ENCODE measurements at places on chromosomes 6 and 20.

GRCh38 chr6:114216789-114217467 lies 125.9 kb downstream of the HS3ST5 start:
- no peak for DNase-seq

- DNase-seq: peak; percentile 55
Measured at GRCh38 chr6:134123666-134124208, 71.3 kb upstream of the SLC2A12 start.

- no peak for DNase-seq
Measured at GRCh38 chr20:53296025-53296424, 297.6 kb downstream of the ZNF217 start.

DNA sequence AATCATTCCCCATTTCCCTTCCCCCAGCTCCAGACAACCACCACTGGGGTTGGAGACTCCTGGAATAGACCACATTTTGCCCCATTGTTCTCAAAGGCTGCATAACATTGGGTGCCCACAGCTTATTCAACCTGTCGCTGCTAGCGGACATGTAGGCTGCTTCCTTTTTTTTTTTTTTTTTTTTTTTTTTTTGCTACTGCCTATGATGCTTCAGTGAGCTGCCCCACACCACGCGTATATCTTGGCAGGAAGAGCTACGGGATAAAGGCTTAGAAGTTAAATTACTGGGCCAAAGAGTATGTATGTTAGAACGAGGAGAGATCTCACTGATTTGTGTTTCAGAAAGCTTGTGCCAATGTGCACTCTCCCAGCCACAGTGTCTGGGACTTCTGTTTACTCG lies 7.0 kb downstream of the LBP start:
- no peak for DNase-seq

- DNase-seq: no peak
Measured at GRCh38 chr20:14344746-14345145, 7.3 kb upstream of the FLRT3 start.

DNA sequence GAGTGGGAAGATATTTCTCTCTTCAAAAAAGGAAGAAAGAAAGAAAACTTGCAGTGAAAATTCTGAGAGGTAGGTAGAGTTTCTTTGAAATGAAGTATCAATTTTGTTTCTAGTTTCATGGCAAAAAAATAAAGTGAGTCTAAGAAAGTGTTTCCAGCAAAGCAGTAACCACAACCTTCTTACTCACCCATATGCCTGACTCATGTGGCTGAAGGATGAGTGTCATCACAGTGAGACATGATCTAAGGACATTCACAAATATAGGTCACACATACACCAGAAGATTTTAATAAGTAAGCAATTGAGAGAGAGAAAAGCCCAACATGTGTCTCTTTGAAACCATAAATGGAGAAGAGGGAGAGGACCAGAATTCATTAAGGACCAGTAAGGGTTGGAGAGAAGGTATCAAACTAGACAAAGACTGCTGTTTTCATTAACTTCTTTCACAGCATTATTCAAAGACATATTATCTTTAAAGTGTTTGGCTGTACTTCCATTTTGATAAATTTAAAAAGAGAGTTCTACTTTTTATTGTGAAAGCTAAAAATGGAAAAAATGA lies 169.5 kb downstream of the FRK start:
- peak; percentile 26 for DNase-seq

GRCh38 chr20:38889792-38890496 lies 36.3 kb upstream of the FAM83D start:
- DNase-seq: no peak

DNA sequence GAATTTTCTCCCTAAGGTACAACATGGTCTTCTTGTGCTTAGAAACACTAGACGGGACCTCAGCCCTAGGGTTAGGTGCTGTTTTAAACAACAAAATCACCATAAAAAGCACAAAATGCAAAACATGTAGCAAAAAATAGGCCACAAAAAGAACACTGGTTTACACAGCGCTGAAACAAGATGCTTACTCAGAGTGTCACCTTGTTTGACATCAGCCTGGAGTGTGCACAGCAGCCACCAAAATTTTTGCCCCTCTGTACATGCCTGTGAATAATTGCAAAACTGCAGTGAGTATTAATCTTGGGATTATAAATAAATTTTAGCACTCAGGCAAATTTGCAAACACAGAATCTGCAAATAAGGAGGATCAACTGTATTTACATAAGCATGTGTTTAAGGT lies 110.1 kb downstream of the PLG start:
- DNase-seq: no peak

- no peak for DNase-seq
Measured at GRCh38 chr6:5941188-5941587, 65.5 kb downstream of the NRN1 start.

DNA sequence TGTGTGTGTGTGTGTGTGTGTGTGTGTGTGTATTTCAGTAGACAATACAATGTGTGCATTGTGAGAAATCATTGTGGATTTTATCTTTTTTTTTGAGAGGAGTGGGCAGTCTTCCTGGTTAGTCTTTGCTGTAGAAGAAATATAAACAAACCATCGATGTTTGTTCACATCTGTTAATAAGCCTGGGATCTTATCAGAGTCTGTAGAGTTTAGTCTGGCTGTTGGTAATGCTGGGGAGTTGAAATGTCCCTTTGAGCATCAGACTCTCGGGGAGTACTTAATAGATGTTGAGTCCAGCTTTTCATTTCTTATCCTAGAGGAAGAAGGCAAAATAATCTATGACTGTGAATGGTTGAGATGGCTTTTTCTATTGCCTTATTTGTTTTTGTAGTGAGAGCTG lies 96.6 kb upstream of the SUPT3H start:
- DNase-seq: no peak

GRCh38 chr6:84973606-84974005 lies 209.2 kb upstream of the TBX18 start:
- DNase-seq: no peak

DNA sequence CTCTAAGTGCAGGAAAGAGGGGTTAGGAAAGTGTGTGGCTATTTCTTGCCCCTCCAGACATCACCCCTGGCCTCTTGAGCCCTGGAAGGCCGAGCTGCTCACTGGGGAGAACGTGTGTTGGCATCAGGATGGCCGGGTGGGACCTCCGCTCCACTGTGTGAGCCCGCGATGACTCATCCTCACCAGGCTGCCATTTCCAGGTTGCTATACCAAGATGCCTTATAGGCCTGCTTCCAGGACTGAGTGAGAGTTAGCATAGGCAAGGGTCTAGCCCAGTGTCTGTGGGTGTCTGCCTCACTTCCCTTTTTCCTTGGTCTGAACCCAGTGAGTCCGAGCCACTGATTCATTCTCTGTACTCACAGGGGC lies 105.0 kb downstream of the MRPL14 start:
- DNase-seq: no peak

DNA sequence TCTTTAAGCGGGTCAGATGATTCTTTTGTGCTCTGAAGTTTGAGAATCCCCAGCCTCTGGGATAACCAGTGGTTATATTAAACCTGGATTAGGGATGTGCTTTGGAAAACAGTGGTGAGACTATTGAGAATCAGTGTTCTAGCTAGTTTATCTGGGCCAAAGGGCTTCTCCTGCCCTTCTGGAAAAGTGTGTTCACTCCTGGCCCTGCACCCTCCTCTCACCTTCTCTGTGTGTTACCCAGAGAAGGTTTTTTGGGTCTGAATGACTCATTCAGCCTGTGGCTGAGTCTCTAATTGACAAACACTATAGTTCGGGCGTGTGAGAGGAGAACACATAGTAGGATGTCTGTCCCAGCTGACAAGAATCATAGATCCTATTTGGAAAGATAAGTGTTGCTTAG lies 66.7 kb downstream of the LRRC1 start:
- no peak for DNase-seq

- DNase-seq: no peak
Measured at GRCh38 chr6:42393339-42393738, 58.4 kb downstream of the TRERF1 start.

DNA sequence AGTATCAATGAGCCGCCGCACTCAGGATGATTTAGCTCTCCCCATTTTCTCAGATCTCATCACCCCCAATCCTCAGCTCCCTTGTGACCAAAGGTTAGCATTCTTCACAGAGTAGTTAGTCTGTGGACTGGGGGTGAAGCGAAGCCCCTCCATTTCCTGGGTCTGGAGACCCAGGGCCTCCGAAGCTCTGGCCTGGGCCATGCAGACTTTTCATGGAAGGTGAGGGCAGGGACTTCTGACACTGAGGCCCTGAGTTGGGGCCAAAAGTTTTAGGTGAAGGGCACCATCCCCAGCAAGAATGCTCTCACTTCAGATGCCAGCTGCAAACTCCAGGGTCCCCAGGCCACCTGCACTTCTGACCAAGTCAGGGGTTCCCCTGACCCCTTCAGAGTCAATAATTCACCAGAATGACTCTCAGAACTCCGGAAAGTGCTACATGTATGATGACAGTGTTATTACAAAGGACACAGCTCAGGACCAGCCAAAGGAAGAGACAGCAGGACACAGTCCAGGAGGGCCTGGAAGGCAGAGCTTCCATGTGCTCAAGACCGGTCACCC lies 65.7 kb upstream of the DUSP22 start:
- no peak for DNase-seq

DNA sequence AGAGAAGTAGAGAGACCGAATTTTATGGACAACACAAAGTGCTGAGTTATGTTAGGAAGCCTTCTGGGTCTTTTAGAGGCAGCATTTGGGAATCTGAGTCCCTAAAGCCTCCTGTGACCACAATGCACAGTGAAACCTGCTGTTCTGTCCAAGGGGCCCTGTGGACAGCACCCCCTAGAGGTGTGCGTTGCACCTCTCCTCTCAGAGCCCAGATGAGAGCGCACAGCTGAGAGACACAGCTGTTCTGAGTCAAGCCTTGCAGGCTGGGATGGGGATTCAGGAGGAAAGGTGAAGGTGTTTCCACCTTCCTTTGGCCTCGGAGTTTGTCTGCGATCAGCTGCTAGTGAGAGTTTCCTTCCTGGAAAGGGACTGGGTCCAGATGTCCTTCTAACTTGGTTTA lies 13.0 kb downstream of the PCK1 start:
- no peak for DNase-seq

- no peak for DNase-seq
Measured at GRCh38 chr6:3213334-3213695, 14.1 kb downstream of the TUBB2B start.

- DNase-seq: no peak
Measured at GRCh38 chr20:17833036-17833674, 133.4 kb downstream of the BANF2 start.

DNA sequence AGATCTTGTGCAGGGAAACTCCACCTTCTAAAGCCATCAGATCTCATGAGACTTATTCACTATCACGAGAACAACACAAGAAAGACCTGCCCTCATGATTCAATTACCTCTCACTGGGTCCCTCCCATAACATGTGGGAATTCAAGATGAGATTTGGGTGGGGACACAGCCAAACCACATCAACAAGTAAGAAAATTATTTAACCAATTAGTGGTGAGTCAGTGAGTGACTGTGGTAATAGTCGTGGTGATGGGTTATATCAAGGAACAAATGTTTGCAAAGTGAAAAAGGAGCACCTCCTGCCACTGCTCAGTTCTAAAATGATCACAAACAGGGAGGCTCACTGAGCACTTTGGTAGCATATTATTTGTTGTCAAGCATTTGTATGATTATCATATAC lies 20.6 kb downstream of the EPM2A start:
- DNase-seq: no peak

DNA sequence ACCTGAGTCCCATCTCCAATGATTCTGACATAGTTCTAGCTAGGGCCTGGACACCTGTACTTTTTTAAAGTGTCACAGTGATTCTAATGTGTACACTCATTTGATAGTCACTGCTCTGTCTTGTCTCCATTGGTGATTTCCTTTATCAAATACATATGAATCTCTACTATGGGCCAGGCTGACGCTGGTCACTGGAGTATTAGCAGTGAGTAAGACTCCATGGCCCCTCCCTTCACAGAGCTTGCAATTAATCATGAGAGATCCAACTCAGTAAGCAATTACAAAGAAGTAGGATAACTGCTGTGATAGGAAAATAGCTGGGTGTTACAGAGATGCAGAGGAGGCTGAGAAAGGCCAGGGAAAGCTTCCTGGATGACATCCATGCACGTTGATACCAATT lies 19.3 kb upstream of the SASH1 start:
- DNase-seq: no peak

DNA sequence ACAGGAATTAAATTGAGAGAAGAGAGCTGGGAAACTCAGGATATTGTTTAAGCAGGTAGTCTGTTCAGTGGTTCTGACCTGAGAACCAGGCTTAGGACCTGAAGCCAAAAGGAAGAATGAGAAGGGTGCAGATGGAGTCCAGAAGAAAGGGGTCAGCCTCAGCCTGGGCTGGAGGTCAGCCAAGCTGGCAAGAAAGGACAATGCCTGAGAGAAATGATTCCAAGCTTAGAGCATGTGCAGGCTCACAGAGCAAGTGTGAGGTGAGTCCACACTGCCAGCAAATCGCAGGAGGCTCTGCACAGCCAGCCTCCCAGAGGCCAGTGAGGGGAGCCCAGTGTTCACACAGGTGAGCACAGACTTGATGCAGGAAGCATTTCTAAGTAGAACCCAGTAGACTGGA lies 47.3 kb downstream of the DAAM2 start:
- no peak for DNase-seq

- DNase-seq: no peak
Measured at GRCh38 chr6:158544428-158544827, 15.5 kb upstream of the TMEM181 start.

DNA sequence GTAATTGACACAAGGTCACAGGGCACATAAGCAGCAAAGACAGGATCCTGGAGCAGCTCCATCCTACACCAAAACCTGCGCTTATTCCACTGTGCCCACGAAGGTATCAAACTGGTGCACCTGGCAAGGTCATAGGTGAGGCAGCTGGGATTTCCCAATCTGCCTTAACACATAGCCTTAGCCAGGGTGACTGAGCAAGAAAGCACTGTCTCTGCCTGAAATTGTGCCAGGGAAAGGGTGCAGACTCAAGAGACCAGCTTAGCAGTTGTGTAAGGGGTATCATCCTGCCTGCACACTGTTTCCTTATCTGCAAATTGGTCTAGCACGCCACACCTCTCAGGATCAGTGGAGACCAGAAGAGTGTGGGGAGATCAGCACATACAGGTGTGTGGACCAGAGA lies 82.8 kb downstream of the MAFB start:
- no peak for DNase-seq

DNA sequence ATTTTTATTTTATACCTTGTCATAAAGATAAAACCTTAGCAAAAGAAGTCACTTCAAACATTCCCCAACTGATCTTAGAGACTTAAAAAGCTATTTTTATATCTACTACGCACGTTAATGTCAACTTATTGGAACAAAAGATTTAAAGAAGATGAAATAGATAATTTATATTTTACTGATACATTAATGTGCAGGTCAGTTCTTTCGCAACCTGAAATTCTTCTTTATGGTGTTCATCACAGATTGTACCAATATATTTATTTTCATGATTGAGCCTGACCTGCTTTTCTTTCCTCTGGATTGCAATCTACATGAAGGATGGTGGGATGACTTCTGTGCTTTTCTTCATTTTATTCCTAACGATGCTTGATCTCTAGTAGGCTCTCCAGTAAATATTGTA lies 596.3 kb downstream of the PHF3 start:
- DNase-seq: no peak

DNA sequence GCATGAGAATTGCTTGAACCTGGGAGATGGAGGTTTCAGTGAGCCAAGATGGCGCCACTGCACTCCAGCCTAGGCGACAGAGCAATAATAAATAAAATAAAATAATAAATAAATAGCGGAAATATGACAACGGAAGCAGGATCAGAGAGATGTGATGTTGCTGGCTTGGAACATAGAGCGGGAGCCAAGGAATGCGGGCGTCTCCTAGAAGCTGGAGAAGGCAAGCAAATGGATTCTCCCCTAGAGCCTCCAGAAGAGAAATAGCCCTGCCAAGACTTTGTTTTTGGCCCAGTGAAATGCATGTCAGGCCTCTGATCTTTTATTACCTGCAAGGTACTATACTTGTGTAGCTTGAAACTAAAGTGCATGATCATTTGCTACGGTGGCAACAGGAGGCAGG lies 12.4 kb downstream of the KIAA1755 start:
- no peak for DNase-seq
